ENCODE measurements at places on chromosomes 1 and 21.

DNA sequence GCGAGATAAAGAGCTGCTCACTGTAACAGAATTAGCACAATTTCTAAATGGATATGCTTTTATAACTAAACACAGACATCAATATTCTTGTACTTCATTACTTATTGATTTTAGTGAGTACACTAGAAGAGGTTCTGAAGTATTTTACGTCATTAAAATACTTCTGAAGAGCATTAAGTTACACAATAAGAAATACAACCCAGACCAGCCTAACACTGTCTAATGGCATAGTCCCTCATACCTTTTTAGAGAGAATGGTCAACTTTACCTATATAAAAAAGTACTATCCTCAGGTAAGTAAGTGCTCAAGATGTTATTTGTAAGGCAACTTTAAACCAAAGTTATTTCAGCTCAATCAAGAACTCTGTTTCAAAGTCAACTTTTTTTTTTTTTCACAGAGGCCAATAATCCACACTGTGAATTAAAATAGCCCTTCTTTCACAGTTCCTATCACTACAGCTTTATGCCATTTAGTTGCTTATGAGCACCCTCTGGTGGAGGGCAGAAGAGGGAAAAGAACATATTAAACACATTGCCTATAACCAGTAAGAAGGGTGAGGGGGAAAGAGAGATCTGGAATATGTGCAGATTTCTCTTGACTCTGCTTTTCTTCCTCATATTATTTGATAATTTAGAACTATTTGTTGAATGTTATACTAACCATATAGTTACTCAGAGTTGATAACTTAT lies 182.1 kb upstream of the DMRTA2 start:
- DNase-seq = peak; percentile 59

GRCh38 chr1:221635305-221635704 lies 106.6 kb downstream of the DUSP10 start:
- no peak for DNase-seq

GRCh38 chr1:61284248-61284854 lies 202.0 kb downstream of the NFIA start:
- DNase-seq = no peak

DNA sequence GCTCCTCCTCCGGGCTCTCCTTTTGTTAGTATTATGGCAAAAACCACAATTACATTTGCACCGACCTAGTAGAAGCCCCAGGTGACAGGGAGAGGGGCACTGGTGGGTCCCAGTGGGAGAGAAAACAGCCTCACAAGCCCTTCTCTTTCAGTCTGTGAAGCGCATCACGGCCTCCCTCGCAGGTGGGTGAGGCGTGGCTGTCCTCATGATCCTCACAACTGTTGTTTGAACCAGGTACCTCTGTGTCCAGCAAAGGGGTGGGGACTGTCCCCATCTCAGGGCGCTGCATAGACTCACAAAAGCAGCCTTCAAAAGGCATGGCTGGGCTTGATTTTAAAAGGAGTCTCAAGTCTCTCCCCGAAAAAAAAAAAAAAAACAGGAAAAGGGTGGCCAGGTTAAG lies 7.9 kb upstream of the C2CD2 start:
- DNase-seq = no peak
